Activated T-helper 1 cell treated with anti-CD3 and anti-CD28 coated beads, Interleukin-12 subunit alpha, Interleukin-12 subunit beta, Interleukin-2, Interleukin-4 antibody, amounts not matched to agents 30 ng/mL and 10 ng/mL and 1 ng/mL, durations not matched to agents 14 hours and 24 hours and 36 hours (primary cell): ENCODE measurements at places on chromosomes 2 and 18.

GRCh38 chr2:236754271-236754944 is 184.8 kb downstream of the ACKR3 start:
- DNase-seq = no peak

DNA sequence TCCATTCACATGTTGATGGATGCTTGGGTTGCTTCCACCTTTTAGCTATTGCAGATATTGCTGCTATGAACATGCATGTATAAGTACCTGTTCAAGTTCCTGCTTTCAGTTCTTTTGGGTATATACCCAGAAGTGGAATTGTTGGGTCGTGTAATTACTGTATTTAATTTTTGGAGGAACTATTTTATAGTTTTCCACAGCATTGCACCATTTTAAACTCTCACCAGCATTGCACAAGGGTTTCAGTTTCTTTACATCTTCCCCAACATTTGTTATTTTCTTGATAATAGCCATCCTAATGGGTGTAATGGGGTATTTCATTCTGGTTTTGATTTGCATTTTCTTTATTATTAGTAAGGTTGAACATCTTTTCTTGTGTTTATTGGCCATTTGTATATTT is 16.0 kb downstream of the ACTR3 start:
- DNase-seq = no peak

DNA sequence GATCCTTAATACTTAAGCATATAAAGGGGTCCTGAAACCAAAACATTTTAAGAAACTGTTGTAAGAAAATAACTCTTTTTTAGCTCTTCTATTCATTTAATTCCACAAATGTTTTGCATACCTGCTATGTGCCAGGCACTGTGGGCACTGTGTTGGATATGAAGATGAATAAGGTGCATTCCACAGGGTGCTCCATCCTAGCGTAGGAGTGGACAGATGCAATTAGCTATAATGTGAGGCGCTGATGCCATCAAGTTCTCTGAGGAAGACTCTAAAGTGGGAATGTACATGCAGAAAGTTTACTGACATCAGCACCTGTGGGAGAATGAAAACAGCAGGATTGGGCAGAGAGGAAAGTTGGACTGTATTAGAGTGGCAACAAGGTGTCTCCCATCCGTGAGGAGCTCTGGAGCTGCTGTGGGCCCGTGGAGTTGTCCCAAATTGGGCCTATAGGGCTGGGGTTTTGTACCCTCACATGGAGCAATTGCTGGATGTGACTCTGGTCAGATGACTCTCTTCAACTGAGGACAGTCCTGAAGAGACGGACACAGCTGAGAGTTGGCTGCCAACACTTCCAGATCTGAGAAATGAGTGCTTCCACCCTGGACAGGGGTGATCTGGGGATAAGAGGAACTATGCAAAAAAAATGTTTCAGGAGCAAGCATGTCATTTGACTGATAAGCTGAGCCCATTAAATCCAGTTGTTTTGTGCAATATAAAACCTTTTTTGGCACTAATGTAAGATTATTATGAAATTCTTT is 22.3 kb downstream of the CD8A start:
- DNase-seq = no peak

DNA sequence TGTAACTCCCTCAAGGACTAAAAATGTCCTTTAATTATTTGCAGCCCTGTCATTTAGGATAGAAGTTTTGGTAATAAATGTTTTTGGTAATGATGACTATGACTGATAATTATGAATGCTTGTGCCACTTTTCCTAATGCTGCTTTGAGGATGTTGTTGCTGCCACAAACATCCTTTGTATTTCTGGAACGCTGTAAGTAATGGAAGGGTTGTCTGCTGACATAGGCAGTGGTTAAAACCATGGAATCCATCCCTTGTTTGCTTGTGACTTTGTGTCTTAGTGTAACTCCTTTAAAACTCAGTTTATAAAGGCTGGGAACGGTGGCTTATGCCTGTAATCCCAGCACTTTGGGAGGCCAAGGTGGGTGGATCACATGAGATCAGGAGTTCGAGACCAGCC is 19.8 kb upstream of the LPIN2 start:
- DNase-seq = no peak

DNA sequence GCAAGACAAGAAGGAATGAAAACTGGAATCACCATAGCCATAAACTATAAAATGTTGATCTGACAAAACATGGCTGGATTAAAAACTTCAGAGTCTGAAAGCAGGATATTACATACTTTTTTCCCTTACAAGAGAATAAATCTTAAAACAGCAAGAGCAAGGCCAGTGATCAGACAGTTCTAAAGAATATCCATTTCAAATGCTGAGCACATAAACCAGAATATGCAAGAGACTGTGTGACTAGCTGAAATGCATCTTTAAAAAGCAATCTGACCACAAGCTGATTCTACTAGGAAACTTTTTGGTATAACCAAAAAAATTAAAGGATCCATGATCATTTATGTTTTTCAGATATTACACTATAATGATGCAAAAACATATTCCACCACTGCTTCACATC is 120.7 kb upstream of the RNU4ATAC start:
- no peak for DNase-seq

GRCh38 chr2:188330316-188331053 is 38.8 kb downstream of the GULP1 start:
- no peak for DNase-seq

GRCh38 chr2:102061962-102062795 is 70.4 kb downstream of the IL1R2 start:
- no peak for DNase-seq
